NCI-H1105 (cell line): ENCODE measurements at places on chromosomes 16 and 17.

DNA sequence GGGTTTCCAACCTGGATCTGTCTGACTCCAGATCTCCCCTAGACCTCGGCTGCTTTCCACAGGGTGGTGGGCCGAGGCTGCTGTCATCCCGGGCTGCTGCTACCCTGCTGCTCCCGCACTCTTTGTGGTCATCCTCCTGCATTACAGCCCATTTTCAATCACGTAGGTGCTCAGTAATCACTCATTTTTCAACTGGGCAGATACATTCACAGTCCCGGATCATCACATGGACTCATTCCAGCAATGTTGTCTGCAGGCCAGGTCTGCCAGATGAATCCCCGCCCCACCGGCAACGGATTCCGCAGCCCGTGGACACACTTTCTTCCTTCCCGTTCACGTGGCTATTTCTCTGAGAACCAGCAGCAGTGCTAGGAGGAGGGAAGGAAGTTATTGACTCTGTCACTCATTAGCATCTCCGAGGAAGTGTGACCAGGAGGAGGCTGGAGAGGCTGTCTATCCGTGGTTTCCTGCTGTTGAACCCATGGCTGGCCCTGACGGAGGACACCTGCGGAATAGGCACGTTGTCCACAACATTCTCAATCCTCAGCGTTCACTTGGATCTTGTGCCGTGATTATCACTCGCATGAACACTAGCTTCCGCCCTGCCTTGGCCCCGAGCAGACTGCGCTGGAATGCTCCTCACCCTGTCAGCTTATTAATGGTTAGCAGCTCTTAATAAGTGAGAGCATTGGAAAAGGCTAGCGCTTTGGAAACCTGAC lies 14.7 kb upstream of the ZCCHC14 start:
- DNase-seq = no peak

DNA sequence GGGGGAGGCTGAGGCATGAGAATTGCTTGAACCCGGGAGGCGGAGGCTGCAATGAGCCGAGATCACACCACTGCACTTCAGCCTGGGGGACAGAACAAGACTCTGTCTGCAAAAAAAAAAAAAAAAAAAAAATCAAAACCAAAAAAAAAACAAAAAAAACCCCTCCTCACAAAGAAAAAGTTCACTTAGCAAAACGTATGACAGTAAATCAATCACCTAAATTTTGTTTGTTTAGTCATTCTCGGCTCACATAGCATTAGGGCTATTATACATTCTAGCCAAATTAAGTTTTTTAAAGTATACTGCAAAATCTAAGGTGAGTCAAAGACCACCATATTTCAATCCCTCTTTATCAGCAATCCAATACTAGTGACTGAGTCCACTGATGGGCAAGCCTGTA lies 5.7 kb downstream of the ZNF652 start:
- DNase-seq = no peak

DNA sequence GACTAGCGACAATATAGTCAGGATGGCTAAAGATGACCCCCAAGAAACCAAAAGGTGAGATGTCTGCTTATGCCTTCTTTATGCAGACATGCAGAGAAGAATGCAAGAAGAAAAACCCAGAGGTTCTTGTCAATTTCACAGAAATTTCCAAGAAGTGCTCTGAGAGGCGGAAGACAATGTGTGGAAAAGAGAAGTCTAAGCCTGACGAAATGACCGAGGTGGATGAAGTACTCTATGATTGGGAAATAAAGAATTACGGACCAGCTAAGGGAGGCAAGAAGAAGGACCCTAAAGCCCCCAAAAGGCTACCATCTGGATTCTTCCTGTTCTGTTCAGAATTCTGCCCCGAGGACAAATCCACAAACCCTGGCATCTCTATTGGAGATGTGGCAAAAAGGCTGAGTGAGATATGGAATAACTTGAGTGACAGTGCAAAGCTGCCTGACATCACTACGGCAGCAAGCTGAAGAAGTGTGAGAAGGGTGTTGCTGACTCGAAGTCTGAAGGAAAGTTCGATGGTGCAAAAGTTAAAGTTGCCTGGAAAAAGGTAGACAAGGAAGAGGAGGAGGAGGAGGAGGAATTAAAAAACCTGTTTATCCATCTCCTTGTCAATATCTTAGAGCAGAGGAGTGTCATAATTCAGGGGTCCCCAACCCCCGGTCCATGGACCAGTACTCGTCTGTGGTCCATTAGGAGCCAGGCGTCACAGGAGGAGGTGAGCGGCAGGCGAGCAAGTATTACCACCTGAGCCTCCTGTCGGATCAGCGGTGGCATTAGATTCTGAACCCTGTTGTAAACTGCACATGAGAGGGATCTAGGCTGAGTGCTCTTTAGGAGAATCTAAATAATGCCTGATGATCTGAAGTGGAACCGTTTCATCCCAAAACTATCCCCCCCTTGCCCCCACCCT lies 25.1 kb upstream of the ADGRG1 start:
- no peak for DNase-seq

DNA sequence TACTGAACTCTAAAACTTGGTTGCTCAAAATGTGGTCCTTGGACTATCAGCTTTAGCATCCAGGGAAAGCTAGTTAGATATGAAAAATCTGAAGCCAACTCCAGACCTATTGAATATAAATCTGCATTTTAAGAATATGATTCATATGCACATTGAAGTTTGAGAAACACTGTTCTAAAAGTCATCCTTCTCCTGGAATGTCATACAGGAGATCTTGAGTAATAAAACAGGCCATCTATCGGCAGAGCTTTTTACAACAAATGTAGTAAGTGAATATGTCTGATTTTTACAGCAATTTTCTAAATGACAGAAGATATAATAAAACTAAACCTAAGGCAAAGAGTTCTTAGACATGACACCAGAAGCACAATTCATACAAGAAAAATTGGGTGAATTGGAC lies 140.4 kb downstream of the PMP22 start:
- no peak for DNase-seq

DNA sequence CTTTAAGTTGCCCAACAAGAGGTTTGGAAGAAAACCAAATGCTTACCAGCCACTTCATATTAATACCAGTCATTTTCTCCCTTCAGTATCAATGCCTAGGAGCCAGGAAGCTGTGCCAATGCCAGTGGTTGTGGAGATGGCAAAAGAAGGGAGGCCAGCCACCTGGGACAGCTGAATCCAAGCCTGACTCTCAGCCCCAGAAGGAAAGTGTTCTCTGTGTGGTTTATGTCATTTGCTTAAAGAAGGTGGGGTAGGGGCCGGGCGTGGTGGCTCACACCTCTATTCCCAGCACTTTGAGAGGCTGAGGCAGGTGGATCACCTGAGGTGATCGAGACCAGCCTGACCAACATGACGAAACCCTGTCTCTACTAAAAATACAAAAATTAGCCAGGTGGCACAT lies 13.4 kb downstream of the C17orf78 start:
- no peak for DNase-seq

DNA sequence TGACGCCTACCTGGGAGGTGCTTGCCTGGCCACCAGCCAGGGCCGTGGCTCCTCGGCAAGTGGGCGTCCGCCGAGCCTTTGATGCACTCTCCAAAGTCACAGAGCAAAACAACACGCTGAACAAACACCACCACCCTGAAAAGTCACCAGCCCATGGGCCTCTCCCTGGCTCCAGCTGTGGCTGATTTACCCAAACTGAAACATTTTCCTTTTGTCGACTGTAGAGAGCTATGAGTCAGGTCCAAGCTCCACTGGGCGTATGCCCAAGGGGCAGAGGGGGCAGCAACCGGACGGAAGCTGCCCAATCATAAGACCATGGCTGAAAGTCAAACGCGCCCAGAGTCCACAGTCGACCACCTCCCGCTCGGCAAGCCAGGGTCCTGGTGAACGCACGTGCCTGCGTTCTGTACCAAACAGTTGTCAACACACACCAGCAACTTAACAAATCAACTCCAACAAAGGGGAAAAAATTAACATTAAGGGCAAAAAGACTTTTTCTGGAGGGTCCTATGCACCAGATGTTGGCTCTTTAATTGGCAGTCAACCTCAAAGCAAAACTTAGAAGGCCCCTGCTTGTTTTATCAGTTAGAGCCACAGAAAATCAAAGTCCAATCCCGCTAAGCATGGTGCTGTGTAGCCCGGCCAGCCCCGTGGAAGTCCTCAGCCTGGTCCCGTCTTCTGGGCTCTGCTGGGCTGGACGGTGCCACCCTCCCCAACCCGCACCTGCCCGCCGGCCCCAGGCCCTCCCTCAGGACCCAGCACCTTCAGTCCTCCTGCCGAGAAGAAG lies 47.3 kb downstream of the TBC1D16 start:
- peak; percentile 41 for DNase-seq

DNA sequence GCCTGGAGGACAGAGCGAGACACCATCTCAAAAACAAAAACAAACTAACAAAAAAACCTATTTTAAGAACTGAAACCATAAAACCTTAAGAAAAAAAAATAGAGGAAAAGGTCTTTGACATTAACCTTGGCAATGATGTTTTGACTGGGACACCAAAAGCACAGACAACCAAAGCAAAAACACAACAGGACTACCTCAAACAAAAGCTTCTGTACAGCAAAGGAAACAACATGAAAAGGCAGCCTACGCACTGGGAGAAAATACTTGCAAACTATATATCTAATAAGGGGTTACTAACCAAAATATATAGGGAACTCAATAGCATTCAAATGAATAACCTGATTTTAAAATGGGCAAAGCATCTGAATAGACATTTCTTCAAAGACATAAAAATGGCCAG lies 32.3 kb downstream of the CDR2 start:
- DNase-seq = no peak

- DNase-seq = no peak
Measured at GRCh38 chr17:1820528-1821252, 9.0 kb downstream of the SMYD4 start.

GRCh38 chr16:15949210-15950160 lies at the start of gene ABCC1:
Gene ABCC1, plus strand, starts transcription at chr16:15949616. Its CDS starts 136 bp downstream, at chr16:15949752.
- peak; percentile 21 for DNase-seq

GRCh38 chr16:85174871-85175723 lies 62.8 kb upstream of the CIBAR2 start:
- DNase-seq = no peak

DNA sequence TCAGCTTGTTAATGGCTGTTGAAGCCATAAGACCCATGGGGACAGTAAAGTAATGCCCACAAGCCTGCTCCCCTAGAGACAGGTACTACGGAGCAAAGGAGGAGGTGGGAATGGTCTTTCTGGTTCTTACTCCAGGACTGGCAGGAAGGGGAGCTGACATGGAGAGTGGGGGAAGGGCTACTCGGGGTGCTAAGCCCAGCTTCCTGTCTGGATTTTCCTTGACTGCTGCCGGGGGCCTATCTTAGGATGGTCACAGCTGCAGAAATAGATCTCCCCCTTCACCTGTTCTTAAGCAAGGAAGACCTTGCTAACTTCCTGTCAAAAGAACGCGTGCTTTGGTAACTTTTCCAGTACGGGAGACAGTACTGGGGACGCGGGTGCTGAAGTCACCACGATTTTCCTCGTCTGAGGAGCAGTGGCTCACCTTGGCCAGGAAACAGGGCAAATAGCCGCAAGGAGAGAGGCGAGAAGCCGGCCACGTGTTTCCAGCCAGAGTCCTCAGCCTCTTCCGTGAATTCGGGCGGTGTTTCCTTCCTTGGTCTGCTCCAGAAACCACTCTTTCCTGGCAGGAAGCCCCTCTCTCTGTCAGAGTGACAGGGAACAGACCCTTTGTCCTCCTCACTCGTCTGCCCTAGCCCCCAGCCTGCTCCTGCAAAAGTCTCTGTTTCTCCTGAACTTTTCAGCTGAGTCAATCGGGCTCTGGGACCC lies 656 bp upstream of the PRR29 start:
- no peak for DNase-seq
